A549 treated with Mapracorat at 1 μM for 4 hours (cell line): ENCODE measurements at places on chromosomes 2 and 18. TPM values are rescaled to one million over a fixed set of nuclear protein-coding genes. Genes with fewer than 3 reads are reported as not detected.

CHRNG gene
- not detected in 5 replicates for total RNA-seq

KLHL14 gene
- total RNA-seq, result not detected in 5 replicates

CIB4 gene
- 0.31 to 0.38 TPM (median 0.35 TPM) in 3 of 5 replicates, not detected in the others for total RNA-seq

CYBRD1 gene
- total RNA-seq, result 25.8 to 34.2 TPM (median 31.4 TPM) in 5 replicates

DNAH6 gene
- 0.02 to 0.12 TPM (median 0.05 TPM) in 5 replicates for total RNA-seq

LRRFIP1 gene
- 69.5 to 94.5 TPM (median 87.6 TPM) in 5 replicates for total RNA-seq

SLC19A3 gene
- 2.6 to 3.7 TPM (median 2.9 TPM) in 5 replicates for total RNA-seq

SLC35F5 gene
- total RNA-seq, result 35.4 to 50.1 TPM (median 49.1 TPM) in 5 replicates

UGT1A3 gene
- 0.10 to 0.31 TPM (median 0.26 TPM) in 3 of 5 replicates, not detected in the others for total RNA-seq

AQP12B gene
- total RNA-seq, result not detected in 5 replicates

SIX3 gene
- total RNA-seq, result 1.2 to 2.4 TPM (median 1.9 TPM) in 5 replicates

CAVIN2 gene
- total RNA-seq, result 32.3 to 50.6 TPM (median 48.1 TPM) in 5 replicates

PLCD4 gene
- 0.29 to 0.56 TPM (median 0.39 TPM) in 5 replicates for total RNA-seq

SPIRE1 gene
- total RNA-seq, result 13.5 to 18.0 TPM (median 16.7 TPM) in 5 replicates

BOLL gene
- not detected in 5 replicates for total RNA-seq

SOS1 gene
- 11.3 to 16.2 TPM (median 14.6 TPM) in 5 replicates for total RNA-seq

CD226 gene
- 0.08 to 0.29 TPM (median 0.16 TPM) in 4 of 5 replicates, not detected in the other for total RNA-seq

SEC11C gene
- total RNA-seq, result 49.9 to 66.9 TPM (median 58.9 TPM) in 5 replicates

RESP18 gene
- not detected in 5 replicates for total RNA-seq

FIGN gene
- total RNA-seq, result 2.0 to 2.4 TPM (median 2.3 TPM) in 5 replicates

ACVR1C gene
- not detected in 5 replicates for total RNA-seq

TAF1B gene
- total RNA-seq, result 22.9 to 41.9 TPM (median 24.9 TPM) in 5 replicates

UGT1A5 gene
- not detected in 5 replicates for total RNA-seq

PKDCC gene
- total RNA-seq, result 19.0 to 22.8 TPM (median 21.8 TPM) in 5 replicates

TEX44 gene
- not detected in 5 replicates for total RNA-seq

PFN4 gene
- 1.1 to 1.9 TPM (median 1.9 TPM) in 5 replicates for total RNA-seq

PLEKHH2 gene
- total RNA-seq, result 1.4 to 2.5 TPM (median 1.7 TPM) in 5 replicates

HOXD3 gene
- total RNA-seq, result 0.20 to 0.30 TPM in 2 of 5 replicates, not detected in the others

AQP4 gene
- not detected in 5 replicates for total RNA-seq

CBLN2 gene
- 0.05 to 0.42 TPM (median 0.07 TPM) in 5 replicates for total RNA-seq
